Fibroblast of skin of abdomen (primary cell): ENCODE measurements at places on chromosomes 11 and 22.

DNA sequence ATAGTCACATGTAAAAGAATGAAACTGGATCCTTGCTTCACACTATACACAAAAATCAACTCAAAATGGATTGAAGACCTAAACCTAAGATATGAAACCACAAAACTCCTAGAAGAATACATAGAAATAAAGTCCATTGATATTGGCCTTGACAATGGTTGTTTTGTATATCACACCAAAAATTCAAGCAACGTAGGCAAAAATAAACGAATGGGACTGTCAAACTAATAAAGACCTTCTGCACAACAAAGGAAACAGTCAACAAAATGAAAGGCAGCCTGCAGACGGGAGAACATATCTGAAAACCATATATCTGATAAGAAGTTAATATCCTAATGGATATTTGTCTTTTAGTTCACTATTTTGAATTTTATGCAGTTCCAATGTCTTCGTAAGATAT lies 292.3 kb upstream of the CNTN5 start:
- DNase-seq, result no peak

- no peak for DNase-seq
Measured at GRCh38 chr11:119919656-119920055, 190.7 kb upstream of the NECTIN1 start.

DNA sequence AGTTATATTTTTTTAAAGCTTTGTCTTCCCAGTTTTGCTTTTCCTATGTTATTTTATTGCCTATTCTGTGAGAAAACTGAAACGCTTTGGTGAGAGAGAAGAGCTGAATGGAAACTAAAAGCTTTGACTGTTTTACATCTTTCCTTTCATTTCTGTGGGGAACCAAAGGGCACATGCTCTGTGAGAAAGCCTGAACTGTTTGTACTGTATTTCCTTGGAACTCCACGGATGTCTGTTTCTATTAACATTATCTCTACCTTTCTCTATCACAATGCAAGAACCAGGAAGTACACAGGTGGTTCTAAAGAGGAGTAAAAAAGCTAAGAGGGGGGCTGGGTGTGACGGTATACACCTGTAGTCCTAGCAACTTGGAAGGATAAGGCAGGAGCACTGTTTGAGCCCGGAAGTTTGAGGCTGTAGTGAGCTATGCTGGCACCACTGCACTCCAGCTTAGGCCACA lies 43.8 kb downstream of the CELF1 start:
- no peak for DNase-seq

DNA sequence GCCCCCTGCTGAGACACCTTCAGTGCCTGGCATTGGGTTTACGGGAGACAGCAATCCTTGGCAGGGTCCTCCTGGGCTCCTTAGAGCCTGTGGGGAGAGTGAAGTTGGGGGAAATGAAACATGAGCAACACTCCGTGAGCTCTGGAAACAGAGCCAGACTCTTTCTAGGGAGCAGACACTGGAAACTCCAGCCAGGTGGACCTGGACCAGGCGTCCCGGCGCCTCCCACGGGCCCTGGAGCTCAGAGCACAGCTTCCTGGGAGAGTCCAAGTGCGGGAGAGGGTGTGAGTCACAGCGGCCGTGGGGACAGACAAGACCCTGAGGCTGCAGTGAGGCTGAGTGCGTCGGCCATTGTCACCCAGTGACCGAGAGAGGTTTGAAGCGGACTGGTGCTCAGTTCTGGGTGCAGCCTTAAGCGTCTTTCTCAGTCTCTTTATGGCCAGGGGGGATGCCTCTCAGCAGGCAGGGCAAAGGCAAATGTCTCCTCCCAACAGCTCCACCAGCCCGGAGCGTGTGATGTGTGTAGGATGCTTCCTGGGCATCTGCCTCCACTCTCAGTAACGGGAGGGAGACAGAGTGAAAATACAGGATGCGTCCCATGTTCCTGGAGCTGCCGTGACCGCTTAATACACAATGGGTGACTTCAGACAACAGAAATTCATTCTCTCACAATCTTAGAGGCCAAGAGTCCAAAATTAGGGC lies 399.2 kb downstream of the SHANK2 start:
- DNase-seq, result no peak

GRCh38 chr11:115183830-115184229 lies 320.4 kb downstream of the CADM1 start:
- DNase-seq, result no peak

GRCh38 chr11:116644941-116645305 lies 127.9 kb downstream of the BUD13 start:
- no peak for DNase-seq

- DNase-seq, result no peak
Measured at GRCh38 chr11:116422956-116423600, 349.7 kb downstream of the BUD13 start.

GRCh38 chr22:48950151-48950915 lies 877.3 kb downstream of the BRD1 start:
- no peak for DNase-seq

DNA sequence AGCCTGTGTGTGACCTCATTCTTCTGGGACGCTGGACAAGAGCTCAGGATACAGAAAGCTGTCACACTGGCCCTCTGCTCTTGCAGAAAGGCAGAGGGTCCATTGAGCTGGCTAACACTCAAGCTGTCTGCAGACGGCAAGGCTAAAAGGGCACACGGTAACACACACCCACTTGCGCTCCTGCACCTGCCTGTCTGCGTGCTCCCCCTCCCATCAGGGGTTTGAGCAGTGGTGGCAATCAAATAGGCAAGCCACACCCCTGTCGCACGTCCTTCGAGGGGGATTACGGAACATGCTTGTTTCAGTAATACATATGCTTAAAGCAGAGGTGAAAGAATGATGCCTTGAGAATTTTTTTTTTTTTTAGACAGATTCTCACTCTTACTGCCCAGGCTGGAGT lies 7.1 kb upstream of the QSER1 start:
- no peak for DNase-seq

DNA sequence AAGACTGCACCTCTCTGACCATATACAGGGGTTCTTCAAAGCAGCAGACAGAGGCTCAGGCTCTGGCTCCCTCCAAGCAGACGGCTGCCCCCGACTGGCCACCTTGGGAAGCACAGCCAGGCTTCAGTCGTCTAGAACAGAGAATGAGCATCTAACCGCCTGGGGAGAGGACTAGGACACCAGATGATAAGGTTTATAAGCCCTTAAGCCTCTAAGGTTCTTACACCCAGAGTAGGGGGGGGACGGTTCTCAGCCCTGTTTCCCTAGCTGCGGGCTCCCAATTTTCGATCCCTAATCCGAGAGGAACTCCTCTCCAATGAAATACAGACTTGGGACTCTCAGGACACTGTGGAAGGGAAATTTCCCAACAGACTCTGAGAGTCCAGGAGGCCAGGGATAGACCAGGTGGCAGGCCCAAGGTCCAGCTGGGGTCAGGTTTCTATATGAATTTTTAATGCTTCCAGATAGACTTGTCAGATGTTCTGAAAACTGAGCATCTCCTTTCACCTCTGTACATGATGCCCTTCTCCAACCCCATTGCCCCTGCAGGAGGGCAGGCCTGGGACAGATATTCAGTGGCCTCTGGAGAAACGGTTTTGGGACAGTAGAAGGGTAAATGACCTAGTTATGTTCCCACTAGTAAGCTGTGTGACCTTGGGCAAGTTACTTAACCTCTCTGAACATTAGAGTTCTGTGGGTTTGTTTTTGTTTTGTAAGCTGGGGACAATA lies 20.2 kb downstream of the RTN4RL2 start:
- DNase-seq, result peak; percentile 44

DNA sequence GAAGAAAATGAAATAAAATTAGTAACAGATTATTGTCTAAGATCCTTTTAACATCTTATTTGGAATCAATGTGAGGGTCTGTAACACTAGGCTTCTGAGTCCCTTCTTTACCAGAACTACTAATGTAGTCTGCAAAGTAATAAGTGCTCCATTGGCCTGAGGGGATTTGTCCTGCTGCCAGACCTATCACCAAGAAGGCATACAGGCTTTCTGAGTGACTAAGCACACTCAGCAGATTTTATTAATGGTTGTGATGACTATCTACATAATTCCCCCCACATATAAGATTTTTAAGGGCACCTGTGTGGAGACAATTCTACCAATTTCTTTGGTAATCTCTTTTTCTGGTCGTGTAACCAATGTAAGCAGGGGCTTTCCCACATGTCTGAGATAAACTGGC lies 365.0 kb upstream of the FAT3 start:
- DNase-seq, result peak; percentile 22

DNA sequence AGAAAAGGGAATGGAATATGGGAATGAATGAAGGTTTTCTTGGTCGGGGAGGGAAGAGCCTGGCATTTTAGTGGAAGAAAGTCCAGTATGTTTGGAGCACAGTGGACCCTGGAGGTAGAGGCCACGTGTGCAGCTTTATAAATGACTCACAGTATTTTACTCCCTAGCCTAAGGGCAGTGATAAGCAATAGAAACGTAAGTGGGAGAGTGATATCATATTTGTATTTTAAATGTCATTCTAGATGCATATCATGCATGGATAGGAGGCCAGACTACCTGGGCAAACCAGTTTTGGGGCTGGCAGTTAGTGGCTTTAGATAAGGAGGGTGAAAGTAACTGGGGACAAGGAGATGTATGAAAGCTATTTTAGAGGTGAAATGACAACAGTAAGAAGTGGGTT lies 174.1 kb downstream of the ARHGAP42 start:
- DNase-seq, result no peak

DNA sequence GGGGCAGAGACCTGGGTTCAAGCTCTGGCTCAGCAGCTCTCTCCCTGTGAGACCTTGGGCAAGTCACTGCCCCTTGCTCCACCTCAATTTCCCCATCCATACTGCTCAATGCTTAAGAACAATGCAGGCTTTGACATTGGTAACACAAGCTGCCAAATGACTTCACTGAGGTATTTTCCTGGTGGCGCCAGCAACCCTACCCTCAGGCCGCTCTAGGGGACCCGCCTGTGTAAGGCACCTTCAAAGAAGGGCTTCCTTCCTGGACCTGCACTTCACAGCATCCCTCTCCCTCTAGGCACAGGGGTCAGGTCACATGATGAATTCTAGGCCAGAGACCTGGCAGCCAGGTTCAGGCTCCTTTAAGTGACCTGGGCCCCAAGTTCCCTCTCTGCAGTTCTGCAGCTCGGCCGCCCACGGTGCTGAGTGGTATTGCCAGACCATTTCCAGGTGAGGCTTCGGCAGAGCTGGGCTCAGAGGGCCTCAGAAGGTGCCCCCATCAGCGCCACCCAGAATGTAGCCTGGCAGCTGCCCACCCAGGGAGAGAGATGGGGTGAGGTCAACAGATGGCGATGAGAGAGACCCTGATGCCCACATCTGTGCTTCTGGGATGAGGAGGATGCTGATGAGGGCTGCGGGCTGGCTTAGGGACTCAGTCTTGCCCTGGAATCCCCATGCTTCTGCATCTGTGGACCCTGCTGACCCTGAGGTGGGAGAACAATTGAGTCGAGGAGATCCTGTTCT lies 4.5 kb downstream of the WNT11 start:
- no peak for DNase-seq

DNA sequence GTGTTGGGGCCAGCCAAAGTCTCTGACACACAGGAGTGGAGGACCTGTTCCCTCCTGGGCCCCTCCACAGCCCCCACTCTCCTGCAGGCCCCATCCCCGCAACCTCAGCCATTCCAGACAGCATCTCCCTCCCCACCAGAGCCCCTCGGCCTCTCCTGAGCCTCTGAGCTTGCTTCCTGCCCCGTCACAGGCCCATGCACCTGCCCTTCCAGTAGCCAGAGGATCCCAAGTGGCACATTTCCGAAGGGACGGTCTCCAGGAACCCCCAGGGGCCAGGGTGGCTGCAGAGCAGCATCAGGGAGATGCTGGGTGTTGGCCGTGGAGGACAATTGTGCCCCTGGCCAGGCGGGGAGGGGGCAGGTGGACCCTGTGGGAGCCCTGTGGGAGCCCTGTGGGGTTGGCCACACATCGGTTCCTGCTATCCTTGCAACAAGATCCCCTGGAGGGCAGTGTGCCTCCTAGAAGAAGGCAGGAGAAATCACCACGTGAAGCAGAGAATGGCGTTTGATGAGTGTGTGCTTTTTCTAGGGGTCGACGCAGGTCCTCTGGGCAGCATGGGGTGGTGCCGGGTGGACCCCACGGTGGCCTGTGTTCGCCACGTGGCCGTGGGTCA lies 45.3 kb upstream of the PPARA start:
- DNase-seq, result no peak

DNA sequence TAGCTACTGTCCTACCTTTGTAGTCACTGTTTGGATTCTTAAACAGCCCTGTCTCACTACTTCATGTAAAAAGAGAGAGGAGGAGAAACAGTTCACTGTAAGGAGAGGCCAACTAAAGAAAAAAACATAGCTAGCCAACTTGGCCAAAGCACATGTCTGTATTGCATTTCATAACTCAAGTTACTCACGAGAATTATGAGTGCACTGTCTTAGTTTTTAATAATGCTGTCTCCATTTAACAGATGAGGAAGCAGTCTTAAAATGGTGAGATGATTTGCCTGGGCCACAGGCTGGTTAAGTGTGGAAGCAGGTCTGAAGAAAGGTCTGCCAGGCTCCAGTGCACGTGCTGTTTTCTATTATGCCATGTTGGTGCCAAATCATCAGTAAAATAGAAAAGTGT lies 104.5 kb downstream of the UVRAG start:
- no peak for DNase-seq

- no peak for DNase-seq
Measured at GRCh38 chr22:47613606-47614350, 851.3 kb downstream of the TBC1D22A start.

DNA sequence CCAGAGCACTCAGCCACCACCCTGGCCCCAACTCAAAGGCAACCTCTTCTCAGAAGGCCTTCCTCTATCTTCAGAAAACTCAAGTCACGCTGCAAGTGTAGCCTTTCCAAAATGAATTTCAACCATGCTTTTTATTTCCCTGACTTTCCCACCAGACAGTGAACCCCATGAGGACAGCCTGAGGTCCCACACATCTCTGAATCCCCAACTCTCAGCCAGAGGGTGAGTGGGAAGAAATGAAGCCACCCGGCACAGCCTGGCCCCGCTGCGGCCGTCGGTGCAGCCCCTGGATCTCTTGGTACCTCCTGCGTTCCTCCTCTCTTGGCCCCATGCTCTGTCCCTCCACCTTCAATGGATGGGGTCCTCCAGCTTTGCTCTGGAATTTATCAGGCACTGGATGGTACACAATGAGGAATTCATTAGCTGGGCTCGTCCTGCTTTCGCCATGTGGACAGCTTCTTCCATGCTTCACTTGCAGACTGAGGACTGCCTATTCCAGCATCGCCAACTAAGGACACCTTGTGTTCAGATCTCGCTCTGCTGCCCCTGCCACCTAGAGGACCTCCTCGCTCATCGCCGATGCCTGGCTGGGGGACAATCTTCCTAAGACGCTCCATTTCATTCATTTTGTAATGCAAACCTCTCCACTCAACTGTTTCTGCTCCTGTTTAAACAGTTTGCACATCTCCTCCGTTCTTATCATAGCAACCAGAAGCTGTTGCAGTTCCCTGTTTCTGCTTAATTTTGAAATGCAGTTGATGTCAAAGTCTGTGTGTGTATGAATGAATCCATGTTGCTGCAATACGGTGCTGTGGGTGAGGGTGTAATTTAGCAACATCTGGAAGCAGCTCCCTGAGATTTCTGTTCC lies 672.1 kb downstream of the TBC1D22A start:
- no peak for DNase-seq

GRCh38 chr11:25961539-25961938 lies 370.4 kb upstream of the ANO3 start:
- no peak for DNase-seq
